ENCODE measurements at places on chromosomes 12 and 14.

- no peak for DNase-seq
Observed at GRCh38 chr12:104243551-104243950, 28.0 kb downstream of the TXNRD1 start.

DNA sequence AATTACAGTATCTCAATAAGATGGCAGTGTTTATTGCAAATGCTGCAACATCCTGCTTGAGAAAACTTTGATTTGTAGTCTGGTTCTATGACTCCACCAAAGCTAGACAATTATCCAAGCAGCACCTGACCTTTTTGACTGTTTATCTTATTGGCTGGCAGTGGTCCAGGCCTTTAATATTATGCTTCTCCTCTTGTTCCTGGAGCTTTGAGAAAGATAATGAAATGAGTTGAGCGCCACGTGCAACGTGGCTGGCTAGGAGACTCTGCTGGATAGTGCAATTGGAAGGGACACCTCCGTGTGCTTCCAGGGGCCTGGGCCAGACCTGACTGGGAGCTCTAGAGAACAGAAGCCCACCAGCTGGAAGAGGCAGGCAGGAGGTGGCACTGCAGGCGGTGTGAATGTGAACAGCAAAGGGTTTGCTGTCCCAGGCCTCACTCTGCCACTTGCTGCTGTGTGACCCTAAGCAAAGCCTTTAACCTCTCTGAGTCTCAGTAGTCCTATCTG, 349.3 kb downstream of the CACNA1C start:
- DNase-seq = no peak

DNA sequence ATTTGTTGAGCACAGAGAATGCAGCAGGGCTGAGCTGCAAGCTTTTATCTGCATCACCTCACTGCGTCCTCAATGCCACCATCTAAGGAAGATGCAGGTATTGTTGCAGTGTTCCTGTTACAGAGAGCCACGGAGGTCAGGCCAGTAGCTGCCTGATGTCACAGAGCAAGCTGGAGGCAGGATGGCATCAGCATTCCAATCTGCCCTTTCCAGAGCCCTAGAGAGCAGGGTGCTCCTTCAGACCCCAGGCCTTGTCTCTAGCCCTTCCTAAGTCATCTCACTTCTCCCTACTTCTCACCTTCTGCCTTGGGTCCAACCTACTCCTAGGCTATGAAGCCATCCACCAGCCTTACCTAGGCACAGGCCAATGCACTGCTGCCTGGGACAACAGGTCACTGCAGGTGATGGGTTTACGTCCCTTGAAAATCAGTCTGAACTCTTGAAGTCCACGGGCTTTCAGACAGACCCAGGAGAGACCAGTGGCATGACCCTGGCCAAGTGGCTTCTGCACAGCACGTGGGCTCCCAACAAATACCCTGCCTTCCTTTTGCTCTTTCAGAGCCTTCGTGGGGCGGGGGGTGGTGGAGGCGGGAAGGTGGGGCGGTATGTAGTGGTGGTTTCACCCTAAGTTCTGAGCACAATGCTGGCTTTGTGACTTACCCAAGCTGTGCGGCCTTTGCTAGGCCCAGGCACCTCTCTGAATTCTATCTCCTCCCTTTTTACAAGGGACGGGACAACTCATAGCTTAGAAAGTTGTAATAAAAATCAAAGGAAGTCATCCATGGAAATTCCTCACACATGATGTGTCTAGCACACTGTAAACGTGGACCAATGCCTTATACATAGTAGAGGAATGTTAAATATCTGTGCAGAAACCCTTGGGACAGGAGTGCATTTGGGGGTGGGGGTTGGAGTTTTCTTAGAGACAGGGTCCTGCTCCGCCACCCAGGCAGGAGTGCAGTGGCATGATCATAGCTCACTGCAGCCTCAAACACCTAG, 136.0 kb downstream of the KSR2 start:
- no peak for DNase-seq

DNA sequence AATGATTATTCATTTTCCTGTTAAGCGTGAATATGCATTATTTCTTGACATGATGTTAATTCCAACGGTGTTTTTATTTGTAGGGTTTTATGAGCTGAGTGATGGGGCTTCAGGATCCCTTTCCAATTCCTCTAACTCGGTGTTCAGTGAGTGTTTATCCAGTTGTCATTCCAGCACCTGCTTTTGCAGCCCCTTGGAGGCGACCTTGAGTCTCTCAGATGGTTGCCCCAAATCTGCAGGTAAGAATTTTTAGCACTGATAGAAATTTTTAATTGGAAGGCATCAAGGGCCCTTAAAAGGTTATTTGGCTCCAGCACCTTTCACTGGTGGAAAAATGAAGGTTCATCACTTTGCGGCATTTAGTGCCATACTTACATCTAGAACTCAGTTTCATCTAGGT, 3.7 kb downstream of the DACT1 start:
- no peak for DNase-seq

GRCh38 chr12:16857456-16857923, 251.5 kb upstream of the LMO3 start:
- DNase-seq = no peak

- no peak for DNase-seq
Observed at GRCh38 chr14:20622816-20623291, 18.6 kb downstream of the OR6S1 start.

- DNase-seq = no peak
Observed at GRCh38 chr12:46374310-46374709, 1.7 kb upstream of the SLC38A2 start.

GRCh38 chr14:63224196-63224595, 20.0 kb downstream of the RHOJ start:
- DNase-seq = no peak

GRCh38 chr14:102230481-102231210, 74.3 kb downstream of the MOK start:
- DNase-seq = no peak

DNA sequence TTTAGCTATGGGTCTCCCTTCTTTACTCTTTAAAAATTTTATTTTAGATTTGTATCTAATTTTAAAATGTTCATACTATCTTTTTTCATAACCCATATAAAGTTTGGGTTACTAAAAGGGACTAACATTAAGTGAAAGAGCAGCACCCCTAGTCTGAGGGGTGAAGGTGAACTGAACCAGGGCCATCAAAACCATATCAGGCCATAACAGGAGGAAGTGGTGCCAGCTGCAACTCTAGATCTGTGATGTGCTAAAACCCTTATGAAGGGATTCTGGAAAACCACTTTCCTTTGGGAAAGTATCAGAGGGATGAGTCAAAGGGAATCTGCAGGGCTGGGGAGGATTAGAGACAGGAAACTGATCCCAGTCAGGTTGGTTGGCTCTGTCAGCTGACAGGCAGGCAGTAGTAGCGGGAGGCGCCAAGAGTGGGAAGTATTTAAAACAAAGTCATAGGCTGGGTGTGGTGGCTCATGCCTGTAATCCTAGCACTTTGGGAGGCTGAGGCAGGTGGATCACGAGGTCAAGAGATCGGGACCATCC, 162.5 kb downstream of the PPM1H start:
- no peak for DNase-seq

DNA sequence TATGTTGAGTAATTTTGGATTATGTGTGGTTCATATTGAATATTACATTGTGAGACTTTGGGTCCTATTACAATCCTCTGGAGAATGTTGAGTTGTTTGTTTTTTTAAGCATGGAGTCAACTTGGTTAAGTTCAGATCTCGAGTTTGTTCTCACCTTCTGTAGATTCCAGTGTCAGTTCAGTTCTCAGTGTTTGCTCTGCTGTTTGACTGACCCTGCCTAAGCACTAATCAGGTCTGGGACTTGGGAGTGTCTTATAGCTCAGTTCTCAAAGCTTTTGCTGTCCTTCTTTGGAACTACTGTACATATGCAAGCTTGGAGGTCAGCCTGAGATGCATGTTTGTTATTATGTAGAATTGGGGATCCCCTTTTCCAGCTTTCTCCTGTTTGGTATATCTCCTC, 63.1 kb downstream of the DIP2B start:
- DNase-seq = no peak

- no peak for DNase-seq
Observed at GRCh38 chr14:38718519-38718918, 384.5 kb downstream of the SEC23A start.

DNA sequence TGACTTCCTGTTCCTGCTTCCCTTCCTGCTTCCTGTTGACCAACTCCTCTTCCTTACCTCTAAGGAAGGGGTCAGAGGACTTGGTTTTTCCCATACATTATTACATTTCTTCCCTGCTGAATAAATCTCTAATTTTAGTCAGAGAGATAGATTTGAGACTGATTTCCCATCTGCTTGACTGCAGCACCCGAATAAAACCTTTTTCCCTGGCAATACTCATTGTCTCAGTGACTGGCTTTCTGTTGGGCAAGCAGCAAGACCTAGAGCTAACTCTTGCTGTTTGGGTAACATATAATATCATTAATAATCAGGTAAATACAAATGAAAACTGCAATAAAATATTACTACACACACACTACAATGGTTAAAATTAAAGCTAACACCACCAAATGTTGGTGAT, 132.2 kb downstream of the FSCB start:
- DNase-seq = no peak

DNA sequence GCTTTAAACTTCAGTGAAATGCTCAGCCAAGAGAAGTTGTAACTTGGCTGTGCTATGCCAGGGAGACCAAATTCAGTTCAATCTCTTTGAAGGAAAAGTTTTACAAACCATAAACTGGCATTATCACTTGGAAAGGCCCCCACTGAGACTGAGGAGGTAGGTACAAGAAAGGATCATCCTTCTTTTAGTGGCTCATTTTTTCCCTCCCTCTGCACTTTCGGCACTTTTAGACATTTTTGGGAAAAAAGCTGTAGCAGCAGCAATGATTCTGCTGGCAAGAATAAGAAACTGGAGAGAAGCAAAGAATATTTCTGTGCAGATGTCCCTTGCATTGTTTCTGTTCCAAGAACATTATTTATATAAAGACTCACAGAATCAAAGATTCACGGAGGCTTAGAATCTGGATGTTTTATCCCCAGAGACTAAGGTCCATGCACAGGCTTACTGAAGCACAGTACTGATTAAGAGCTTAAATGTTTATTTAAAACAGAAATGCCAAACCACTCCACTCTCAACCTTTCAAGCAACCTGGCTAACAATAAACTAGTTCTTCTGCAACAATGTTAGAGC, 12.3 kb downstream of the ZC2HC1C start:
- no peak for DNase-seq
